ENCODE measurements at places on chromosomes 4 and X.

GRCh38 chrX:16695079-16695676, 17.3 kb downstream of the CTPS2 start:
- no peak for DNase-seq

GRCh38 chr4:128608006-128608405, 201.5 kb upstream of the JADE1 start:
- DNase-seq = no peak

DNA sequence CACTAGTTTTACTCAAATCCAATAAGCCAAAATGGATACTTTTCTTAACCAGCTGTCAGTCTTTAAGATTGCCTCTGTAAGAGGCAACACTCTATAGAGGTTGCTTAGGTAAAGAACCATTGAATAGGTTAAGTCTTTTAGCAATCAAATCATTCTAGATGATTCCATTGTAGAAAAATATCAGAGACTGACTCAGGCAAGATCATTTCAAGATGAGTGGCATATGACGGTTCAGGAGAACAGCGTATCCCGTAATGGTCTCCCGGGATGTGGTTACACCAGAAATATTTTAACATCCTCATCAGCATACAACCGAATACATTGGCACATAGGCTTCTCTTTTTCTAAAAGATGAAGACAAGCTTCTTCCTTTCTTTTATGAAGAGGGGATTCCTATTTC, 641.7 kb upstream of the AGA start:
- DNase-seq = no peak

DNA sequence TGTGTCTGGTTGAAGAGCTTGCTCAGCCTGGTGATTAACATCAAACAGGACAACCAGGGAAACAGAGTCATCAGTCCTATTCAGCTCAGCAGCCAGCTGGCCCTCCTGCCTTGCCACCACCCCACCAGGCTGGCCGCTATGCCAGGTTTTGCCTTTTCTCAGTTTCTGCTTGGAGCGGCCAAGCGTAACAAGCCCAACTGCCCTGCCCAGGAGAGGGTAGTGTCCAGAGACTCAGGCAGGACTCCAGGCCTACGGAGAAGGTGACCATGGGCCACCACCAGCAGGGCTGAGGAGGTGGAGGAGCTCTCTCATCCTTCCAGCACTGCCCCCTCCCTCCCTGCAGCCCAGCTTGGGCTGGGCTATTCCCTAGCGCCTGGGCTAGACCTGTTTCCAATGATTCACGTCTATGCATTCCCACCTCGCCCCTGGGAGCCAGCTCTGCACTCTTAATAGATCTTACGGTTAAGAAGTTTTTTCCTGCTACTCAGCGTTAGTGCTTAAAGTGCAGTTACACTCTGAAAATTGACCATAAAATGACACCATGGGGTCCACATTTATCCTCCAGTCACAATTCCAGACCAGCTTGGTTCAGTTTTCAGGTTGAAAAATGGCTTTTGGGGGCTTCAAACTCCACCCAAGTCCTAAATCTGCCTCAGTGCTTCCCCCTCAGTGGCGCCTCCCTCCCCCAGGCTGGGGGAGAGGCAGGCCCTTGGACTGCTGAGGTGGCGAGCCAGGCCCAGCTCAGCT, 124.0 kb upstream of the PJA1 start:
- DNase-seq = no peak

DNA sequence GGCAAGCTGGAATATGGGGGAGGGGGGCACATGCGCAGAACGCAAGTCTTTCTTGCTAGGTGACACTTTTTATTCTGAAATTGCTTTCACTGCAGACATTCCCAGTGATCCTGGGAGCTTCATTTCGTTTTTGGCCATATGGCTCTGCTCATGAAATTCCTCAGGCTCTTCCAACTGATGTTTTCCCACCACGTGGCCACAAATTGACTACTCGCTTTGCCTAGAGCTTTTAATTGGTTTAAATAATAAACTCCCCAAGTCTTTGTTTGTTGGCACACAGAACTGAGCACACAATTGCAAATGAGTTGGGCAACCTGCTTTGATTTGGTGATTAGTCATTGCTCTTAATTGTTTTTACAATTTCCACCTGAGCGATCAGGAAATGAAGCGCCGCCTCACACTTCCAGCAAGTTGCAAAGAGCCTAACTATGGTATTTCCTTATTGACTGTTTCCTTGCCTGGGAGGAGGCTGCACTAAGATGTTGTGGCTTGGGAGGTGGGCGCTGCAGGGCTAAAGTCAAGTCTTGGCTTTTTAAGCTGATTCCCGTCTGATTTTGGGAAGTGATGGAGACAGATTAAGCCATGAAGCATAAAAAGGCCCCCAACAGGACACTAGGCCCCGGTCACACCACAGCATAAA, 282.5 kb downstream of the ZIC3 start:
- no peak for DNase-seq

- no peak for DNase-seq
These were observed 110.3 kb upstream of the PDHA2 start for GRCh38 chr4:95729596-95729995.

GRCh38 chrX:18896680-18897544, 87.0 kb downstream of the PHKA2 start:
- DNase-seq = no peak

GRCh38 chr4:54234497-54235205, 5.6 kb downstream of the PDGFRA start:
- DNase-seq = peak; percentile 18

DNA sequence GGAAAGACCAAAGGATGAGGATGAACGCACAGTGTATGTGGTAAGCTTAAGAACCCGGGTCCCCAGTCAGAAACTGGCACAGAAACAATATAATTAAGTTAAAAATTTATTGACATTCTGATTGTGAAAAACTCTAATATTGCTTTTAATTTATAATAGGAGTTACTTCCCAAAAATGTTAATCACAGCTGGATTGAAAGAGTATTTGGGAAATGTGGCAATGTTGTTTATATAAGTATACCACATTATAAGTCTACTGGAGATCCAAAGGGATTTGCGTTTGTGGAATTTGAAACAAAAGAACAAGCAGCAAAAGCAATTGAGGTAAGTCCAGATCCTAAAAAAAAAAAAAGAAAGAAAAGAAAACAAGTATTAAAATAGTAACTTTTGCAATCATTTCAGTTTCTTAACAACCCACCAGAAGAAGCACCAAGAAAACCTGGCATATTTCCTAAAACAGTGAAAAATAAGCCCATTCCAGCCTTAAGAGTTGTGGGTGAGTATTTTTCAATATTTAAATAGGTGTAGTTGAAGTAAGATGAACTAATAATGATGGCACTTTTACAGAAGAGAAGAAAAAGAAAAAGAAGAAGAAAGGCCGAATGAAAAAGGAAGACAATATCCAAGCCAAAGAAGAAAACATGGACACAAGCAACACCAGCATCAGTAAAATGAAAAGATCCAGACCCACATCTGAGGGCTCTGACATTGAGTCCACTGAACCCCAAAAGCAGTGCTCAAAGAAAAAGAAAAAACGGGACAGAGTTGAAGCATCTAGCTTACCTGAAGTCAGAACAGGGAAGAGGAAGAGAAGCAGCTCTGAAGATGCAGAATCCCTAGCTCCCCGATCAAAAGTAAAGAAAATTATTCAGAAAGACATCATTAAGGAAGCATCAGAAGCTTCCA, 9.9 kb downstream of the LARP7 start:
- DNase-seq = no peak

DNA sequence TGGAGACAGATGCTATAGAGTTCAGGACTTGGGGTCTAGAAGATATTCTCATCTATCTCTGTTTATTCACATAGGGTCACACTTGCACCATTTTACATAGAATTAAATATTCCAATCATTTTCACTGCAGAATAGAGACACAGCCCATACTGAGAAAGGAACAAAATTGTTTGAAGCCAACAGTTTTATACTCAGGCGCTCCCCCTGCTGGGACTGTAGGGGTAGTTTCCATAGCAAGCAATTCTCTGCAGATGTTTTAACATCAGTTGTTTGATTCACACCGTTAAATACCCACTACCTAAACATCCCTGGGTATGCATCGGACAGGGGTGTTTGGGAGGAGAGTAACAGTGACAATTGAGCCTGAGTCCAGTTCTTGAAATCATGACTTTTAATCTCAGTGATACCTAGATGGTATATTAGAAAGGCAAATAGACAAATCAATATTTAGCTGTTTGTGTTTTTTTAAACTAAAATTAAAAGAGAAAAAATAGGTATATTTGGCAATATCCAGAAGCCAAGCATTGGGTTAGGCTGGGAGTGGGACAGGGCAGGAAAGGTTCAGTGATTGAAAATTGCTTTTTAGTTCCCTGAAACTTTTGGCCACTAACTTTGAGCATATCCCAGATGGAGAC, 33.8 kb downstream of the LONRF3 start:
- peak; percentile 13 for DNase-seq

GRCh38 chr4:164616961-164617360, 137.0 kb upstream of the SMIM31 start:
- no peak for DNase-seq

GRCh38 chr4:20532871-20533870, 167.1 kb upstream of the PACRGL start:
- DNase-seq = no peak

DNA sequence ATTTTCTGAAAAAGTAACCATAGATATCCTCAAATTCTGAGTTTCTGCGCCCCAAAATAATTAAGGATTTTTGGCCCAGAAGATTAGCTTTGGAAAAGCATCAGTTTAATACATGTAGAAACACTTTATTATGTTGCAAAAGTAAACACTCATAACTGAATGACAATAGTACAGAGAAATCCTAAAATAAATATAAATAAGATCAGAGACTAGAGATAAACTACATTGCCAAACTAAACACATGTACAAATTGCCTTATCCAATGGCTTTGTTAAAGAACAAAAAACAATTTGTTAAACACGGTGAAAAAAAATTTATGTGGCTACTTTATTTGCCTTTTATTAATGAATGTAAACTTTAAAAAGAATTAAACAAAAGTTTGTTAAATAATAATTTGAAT, 17.5 kb downstream of the SPOCK3 start:
- DNase-seq = no peak

DNA sequence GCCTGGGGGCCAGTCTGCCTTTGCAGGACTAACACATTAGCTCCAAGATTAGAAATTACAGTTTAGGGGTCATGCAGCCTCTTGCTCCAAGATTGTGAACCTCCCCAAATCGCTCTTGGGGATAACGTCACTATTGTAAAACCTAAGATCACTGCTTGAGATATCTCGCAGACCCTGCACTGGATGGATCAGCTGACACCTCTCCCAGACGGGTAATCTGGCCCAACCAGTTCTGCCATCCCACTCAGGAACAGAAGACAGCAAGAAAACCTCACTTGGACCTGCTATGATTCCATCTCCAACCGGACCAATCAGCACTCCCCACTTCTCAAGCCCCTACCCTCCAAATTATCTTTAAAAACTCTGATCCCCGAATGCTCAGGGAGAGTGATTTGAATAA, 431.2 kb downstream of the GPM6A start:
- no peak for DNase-seq

DNA sequence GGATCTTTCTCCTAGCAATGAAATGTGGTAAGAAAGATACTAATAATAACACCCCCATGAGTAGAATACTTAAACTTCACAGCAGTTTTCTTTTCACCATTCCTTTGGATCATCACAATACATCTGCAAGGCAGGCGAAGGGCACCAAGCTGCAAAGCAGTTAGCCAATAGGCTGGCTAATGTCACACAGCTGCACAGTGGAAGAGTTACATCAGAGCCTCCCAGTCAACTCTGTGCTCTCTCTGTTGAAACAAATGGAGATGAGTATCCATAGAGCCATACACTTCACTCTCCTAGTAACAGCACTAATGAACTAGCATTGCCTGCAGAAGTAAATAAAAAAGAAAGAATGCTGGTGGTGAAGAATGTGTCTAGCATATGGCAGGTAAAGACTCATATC, 139.0 kb downstream of the ATG4A start:
- DNase-seq = no peak

DNA sequence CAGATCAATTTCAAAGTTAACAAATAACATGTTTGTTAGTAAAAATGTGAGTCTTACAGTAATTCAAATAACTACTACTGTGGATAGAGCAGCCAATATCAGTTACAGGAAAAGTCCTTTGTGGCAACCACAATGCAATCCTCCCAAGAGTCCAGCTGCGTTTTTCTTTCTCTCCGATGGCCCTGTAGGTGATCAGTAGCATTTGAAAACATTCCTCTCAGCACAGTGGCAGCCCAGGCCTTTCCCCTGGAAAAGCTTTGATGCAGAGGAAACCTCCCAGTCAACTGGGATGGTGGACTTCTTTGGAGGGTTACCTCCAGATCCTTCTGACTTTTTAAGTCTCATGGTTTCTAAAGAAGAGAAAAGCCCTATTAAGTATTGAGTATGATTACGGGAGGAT, 18.0 kb upstream of the PDZD4 start:
- DNase-seq = no peak

GRCh38 chr4:140344101-140344500, 29.3 kb upstream of the SCOC start:
- DNase-seq = no peak

- DNase-seq = no peak
These were observed 2.9 kb upstream of the TEX13B start for GRCh38 chrX:107985033-107985432.

GRCh38 chrX:49996474-49996873, 74.1 kb downstream of the CLCN5 start:
- DNase-seq = no peak

GRCh38 chr4:74933562-74934015, 673 bp downstream of the PARM1 start:
- DNase-seq = no peak

DNA sequence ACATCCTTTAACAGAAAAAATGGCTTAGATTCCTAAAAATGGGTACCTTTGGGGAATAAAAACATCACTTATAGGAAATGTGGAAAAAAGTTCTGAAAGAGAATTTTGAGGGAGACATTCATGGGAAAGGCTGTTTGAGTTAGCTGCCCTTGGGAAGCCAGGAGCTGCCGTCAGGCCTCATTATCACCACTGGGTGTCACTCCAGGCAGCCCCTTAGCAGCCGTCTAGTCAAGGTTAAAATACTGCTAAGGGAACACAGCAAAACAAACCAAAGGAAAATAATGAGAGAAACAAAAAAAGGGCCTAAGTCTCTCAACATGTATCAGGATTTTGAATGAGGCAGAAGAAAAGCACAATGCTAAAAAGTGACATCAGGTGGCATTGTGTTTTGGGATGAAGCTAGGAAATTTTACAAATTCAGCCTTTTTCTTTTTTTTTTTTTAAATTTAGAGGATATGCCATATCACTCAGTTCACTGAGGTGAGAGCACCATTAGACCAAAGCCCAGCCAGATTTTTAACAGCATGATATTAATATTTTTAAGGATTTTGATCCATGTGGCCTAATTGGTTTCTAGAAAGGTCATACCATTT, 235.3 kb downstream of the GPAT3 start:
- DNase-seq = peak; percentile 19

DNA sequence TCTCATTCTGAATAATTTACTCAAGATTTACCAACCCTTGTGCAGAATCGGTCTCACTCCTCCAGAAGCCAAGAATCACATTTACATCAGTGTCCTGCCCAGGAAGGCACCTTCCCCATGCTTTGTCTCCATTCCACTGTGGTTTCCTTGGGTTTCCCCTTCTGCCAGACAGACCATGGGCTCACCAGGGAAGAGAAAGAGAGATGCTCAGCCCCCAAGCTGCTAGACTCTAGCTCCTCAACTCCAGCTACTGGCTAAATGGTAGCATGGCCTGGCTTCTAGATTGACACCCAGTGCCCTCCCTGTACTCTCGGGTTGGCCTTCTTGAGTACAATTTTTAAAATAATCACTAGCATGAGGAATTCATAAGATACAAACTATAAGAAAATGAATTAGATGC, 12.9 kb downstream of the TLR10 start:
- no peak for DNase-seq

Data from HuH-7.5 (cell line).